ENCODE measurements at places on chromosomes 5 and 9. TPM values are rescaled to one million over a fixed set of nuclear protein-coding genes. Genes with fewer than 3 reads are reported as not detected.

- no peak for DNase-seq
These were observed 73.9 kb downstream of the GOLPH3 start for GRCh38 chr5:32100230-32100629.

GRCh38 chr9:127711831-127712274, 3.6 kb downstream of the PTRH1 start:
- DNase-seq = no peak

DNA sequence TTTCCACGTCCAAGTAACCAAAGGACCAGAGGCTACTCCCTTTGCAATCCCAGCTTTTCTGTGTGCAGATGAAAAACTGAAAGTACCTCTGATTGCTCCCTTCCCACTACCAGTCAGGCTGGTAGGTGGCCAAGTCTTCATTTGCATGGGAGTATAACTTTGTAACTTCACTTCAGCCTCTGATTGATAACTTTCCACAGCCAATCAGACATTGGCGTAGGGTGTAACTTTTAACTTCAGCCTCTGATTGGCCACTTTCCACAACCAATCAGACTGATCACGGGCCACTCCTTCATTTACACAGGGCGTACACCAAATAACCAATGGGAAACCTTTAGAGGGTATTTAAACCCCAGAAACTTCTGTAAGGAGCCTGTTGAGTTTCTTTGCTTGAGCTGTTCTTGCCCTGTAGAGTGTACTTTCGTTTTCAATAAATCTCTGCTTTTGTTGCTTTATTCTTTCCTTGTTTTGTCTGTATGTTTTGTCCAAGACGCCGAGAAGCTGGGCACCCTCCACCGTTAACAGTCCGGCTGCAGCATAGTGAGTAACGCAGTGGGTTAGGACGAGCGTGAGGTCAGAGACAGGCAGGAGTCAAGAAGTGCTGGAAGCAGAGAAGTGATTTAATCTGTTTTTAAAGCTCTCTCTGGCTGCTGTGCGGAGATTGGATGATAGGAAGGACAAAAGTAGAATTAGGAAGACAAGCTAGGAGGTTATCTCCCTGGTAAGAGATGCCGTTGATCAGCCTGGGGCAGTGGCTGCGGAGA, 3.5 kb upstream of the EXOSC2 start:
- DNase-seq = peak; percentile 92

GRCh38 chr9:73640971-73641370, 489.3 kb downstream of the ANXA1 start:
- DNase-seq = no peak

- DNase-seq = no peak
These were observed 68.1 kb upstream of the GGTA1 start for GRCh38 chr9:121567500-121568342.

The ENTREP1 gene
- 0.25 TPM for total RNA-seq

GRCh38 chr9:94867842-94868312, 141.4 kb downstream of the AOPEP start:
- DNase-seq = no peak

- DNase-seq = no peak
These were observed 91.6 kb downstream of the NFIB start for GRCh38 chr9:14222149-14222835.

DNA sequence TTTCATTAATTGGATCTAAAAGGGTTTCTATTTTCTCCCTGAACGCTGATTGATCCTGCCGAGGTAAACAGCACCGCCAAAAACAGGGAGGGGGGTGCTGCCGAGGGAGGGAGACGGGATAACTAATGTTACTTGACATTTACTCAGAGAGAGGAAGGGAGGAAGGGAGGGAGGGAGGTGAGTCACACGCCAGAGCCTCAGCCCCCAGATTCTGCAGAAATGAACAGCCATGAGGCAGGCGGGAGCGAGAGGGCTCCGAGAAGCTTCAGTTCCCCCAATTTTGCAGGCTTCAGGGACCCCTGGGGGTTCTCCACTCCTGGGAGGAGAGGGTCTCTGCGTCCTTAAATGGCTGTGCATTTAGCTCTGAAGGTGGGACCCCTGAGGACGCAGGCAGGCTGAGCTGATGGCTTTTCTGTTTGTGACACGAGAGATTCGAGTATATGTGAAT, 59.1 kb upstream of the IER5L start:
- DNase-seq = no peak

- DNase-seq = peak; percentile 9
These were observed 95.8 kb upstream of the DAP start for GRCh38 chr5:10856683-10857337.

The LRRC26 gene
- total RNA-seq = not detected

DNA sequence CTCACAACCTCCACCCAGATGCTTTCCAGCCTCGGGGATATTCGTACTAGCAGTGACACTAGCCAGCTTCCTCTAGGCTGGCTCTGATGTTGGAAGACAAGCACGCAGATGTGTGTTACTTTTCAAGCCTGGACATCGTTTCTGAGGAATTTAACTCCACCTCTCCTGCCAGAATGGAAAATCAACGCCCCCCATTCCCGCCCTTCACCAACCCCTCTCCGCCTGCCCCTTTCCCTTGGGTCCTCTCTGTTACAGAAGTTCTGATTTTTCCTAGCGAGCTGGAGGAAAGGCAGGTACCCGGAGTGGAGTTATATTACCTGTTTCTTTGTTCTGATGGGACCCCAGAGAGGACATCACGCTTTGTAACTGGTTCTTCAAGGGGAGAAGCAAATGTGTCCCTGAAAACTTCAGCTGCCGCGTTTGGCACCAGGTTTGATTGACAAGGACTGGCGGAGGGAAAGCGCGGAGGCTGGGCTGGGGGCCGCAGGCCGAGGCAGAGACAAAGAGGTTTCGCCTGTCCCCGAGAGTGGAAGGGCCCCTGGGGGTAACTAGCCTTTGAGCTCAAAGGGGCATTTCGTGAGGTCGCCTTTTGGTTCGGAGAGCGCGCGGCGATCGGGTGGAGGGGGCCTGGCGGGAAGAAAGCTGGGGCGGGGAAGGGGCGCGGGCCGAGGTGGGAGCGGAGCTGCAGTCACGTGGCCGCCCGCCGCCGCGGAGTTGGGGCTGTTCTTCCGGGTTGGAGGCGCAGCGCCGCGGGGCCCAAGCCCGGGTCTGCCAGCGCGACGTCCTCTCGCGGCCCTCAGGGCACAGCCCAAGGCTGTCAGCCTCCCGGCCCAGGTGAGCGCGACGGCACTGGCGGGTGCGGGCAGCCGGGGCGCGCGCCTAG, at the start of gene NNT:
TSS of gene NNT (plus strand) at position 720 of the 883 bp plus-strand sequence. CDS start 6,016 bp downstream, outside the sequence.
- DNase-seq = peak; percentile 33

The CDH10 gene
- total RNA-seq = 0.11 TPM

The FBN2 gene
- total RNA-seq = 81.6 TPM

DNA sequence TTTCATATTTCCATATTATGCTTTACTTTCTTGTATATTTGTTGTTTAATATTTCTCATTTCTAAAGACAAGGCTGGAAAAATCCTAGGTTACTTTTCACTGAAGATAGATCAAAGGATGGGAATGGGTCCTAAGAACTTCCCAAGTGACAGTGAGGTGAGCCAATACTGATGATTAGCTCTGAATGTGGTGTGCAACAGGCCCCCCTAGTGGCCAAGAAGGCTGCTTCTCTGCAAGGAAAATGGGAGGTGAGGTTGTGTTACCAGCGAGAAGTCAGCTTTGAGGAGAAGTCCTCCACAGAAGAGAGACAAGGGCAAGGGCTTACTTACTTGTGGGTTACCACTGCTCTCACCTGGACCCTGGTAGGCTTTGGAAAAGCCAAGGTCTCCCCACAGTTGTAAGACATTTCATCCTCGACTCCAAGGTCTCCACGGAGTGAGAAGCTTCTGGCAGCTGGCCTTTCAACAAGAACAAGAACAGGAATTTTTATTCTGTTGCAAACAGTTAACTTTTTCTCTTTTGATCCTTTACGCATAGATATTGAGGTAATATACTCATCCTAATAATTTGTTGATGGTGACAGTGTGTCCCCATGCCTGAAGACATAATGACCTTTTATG, 69.9 kb downstream of the MAMDC2 start:
- peak; percentile 54 for DNase-seq

The CDC14B gene
- total RNA-seq = 13.2 TPM

The REEP2 gene
- total RNA-seq = 3.0 TPM

DNA sequence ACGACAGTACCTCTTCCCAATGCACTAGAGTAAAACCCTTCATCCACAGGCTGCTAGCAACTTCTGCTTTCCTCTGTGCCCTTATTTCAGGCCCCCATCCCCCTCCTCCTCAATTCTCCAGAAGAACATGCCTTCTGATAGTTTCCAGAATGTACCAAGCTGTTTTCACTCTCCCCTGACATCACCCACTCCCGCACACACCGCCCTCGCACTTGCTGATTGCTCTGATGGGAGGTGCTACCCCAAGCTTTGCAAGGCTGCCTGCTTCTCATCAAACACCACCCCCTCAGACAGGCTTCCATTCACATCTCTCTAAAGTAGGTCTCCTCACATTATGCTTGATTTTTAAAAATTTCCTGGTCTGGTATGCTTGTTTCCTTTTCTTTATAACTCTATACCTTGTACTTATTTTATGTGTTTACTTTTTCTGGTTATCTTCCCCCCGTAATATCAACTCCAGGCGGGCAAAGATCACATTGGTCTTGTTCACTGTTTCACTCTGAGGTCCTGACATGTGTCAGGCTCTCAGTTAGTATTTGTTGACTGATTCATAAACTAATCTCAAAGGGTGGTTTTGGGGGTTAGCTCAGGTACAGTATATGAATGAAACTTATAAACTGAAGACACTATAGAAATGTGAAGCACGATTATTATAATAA, 91.0 kb upstream of the C9orf72 start:
- no peak for DNase-seq

- peak; percentile 42 for DNase-seq
These were observed 73.8 kb upstream of the ITGA2 start for GRCh38 chr5:52915176-52915875.

- peak; percentile 48 for DNase-seq
These were observed 294.8 kb upstream of the KLF4 start for GRCh38 chr9:107784235-107784958.

GRCh38 chr5:78102500-78102899, 192.0 kb downstream of the AP3B1 start:
- DNase-seq = peak; percentile 47

DNA sequence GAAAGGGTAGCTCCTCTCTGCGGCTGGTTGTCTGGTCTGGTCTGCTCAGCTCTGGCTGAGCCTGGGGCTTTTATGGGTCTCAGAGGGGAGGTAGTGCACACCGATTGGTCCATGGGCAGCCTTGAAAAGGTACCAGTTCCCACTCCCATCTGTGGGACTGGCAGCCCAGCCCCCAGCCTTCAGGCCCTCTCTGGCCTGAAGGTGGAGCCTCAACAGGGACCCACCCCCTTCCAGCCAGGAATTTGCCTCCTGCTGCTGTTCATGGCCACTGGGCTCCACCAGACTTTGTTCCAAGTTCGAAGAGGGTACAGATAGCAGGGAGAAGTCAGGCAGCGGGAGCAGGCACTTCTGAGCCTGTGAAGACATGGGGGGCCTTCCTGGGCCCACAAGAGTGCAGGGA, 165.3 kb upstream of the SLC27A6 start:
- DNase-seq = no peak

GRCh38 chr9:131977109-131977838, 102.4 kb downstream of the MED27 start:
- DNase-seq = no peak

The DNAI1 gene
- not detected for total RNA-seq

DNA sequence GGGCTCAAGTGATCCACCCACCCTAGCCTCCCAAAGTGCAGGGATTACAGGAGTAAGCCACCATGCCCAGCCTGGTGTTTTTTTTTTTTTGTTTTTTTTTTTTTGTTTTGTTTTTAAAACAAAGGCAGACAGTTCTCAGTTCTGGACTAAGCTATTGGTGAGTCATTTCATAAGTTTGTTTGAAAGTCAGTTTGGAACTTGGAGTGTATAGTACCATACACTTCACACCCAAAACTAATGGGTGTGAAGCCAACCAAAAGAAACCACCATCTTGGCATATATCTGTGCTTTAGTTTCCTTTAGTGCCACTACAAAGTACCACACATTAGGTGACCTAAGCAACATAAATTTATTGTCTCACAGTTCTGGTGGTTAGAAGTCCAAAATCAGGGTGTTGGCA, 13.4 kb downstream of the MAST4 start:
- no peak for DNase-seq

DNA sequence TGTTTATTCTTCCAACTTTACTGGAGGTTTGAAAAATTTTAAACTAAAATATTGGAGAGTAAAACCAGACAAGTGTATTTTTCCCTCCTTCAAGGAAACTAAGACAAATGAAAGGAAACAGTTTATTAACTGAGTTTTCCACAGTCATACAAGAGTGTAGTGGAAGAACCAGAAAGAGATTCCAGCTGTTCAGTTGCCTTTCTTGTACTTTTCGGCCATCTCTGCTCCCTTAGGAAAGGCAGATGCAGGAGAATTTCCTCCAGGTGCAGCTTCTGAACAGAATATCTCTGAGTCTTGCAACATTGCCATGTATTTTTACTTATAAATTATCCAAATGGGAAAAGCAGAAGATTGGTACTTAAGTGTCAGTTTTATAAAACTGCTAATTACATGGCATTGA, 217.1 kb downstream of the MAST4 start:
- no peak for DNase-seq

DNA sequence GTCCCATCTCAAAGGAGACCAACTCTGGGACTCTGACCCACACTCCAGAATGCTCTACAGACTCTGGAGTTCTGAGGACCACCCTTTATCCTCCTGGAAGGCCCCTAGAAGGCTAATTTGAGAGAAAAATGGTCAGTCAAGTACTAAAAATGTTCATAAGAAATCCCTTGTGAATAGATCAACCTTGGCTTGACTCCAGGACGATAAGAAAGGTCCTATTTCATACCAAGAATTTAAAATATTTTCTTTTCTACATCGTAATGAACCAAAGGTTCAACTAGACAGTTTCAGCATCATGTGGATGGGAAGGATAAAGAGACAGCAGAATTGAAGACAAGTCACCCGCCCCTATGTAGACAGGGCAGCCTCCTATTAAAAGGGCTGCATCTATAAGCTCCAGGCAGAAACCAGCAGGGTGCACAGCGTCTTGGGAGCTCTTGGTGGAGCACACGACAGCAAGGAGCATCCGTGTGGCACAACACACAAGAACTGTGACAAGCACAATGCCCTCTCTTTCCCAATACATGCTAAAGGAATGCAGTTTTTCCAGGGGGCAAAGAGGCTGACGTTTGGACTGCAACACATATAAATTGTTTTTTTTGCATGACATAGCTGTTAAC, 38.3 kb downstream of the RASEF start:
- no peak for DNase-seq

DNA sequence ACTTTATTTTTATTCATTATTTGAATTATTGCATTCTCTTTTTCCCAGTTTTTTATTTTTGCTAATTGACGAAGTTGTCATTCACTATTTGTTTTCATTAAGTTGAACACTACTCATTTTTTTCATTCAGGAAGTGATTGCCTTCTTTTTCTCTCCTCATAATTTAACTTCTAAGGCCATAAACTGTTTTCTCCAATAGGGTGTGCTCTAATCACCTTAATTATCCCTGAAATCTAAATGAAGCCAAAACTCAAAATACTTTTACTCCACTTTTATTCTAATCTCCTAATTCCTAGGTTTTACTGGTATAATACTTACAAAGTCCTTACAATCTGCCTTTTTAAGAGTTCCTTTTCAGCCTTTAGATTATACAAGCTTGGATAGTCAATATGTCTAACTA, 2.9 kb upstream of the OR13C2 start:
- DNase-seq = no peak

- DNase-seq = no peak
These were observed 13.4 kb downstream of the FBXO10 start for GRCh38 chr9:37562826-37563225.

The ZDHHC11 gene
- total RNA-seq = 0.67 TPM

The SPINK5 gene
- 0.75 TPM for total RNA-seq
